ENCODE measurements at places on chromosomes 4 and X. TPM values are rescaled to one million over a fixed set of nuclear protein-coding genes. Genes with fewer than 3 reads are reported as not detected.
A peak's percentile ranks its signal among the peaks of the same experiment; 100 is the strongest.

Gene TRIM60
- not detected for polyA plus RNA-seq

Gene SPANXB1
- polyA plus RNA-seq: not detected

Gene GABRG1
- polyA plus RNA-seq: not detected

Gene TMSB15C
- 4.5 TPM for polyA plus RNA-seq

Gene GLRB
- 4.9 TPM for polyA plus RNA-seq

Gene INTU
- 8.1 TPM for polyA plus RNA-seq

Gene MAMLD1
- 16.0 TPM for polyA plus RNA-seq

Gene TLR8
- 0.20 TPM for polyA plus RNA-seq

Gene DDX53
- 0.06 TPM for polyA plus RNA-seq

Gene TLR6
- 1.0 TPM for polyA plus RNA-seq

DNA sequence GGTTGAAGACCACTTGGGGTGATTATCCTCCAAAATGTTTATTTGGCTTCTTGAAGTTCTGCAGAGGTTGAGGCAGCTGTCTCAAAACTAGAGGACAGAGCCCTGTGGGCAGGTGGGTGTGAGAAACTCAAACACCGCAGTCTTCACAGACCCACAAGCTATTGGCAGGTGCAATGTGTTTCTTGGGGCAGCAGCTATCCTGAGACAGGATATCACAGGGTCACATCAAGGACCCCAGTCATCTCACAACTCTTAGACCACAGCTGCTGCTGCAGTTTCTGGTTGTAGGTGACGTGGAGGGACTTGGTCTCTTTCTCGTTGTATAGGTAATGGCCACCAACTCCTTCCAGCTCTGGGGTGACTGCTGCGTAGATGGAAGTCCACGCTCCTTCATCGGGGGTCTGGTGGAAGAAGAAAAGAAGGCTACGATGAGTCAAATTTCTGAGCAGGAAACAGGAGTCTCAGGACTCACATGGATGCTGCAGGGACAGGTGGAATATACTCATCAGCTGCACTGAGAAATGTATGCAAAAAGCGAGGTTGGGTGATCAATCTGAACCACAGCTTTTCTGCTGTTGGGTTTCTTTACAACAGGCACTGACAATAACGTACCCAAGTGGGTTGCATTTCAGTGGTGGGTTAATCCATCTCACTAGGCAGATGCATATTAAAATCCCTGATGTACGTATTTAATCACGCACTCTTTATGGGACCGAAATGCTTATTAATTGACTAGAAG is 279.8 kb downstream of the DHRSX start:
- DNase-seq: no peak

GRCh38 chr4:24278693-24279092 is 305.7 kb downstream of the DHX15 start:
- no peak for DNase-seq

GRCh38 chr4:20889901-20890300 is 189.6 kb downstream of the PACRGL start:
- no peak for DNase-seq

- DNase-seq: no peak
These were observed 66.2 kb upstream of the PGRMC2 start for GRCh38 chr4:128353791-128354190.

DNA sequence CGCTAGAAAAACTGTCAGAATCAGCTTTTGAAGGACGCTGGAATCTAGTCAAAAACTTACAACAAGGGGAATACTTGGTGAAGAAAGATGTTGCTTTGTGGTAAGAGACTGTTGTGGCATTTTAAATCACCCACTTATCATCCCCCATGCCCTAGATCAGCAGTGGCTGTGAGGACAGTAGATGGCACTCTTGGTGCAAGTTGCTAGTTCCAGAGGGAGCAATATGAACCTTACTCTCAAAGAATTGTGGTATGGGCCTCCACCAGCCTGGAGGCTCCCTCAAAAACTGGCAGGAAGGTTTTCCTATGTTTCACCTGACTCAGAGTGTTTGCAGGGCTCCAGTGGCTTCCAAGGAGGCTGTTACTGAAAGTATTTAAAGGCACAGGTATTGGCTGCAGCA is 37.7 kb upstream of the SLC16A2 start:
- DNase-seq: no peak

- no peak for DNase-seq
These were observed 71.6 kb downstream of the MCUB start for GRCh38 chr4:109631532-109632108.

GRCh38 chrX:125306335-125306866 is 13.3 kb upstream of the TEX13C start:
- DNase-seq: no peak

- no peak for DNase-seq
These were observed 707 bp upstream of the OTUD4 start for GRCh38 chr4:145181091-145181501.

DNA sequence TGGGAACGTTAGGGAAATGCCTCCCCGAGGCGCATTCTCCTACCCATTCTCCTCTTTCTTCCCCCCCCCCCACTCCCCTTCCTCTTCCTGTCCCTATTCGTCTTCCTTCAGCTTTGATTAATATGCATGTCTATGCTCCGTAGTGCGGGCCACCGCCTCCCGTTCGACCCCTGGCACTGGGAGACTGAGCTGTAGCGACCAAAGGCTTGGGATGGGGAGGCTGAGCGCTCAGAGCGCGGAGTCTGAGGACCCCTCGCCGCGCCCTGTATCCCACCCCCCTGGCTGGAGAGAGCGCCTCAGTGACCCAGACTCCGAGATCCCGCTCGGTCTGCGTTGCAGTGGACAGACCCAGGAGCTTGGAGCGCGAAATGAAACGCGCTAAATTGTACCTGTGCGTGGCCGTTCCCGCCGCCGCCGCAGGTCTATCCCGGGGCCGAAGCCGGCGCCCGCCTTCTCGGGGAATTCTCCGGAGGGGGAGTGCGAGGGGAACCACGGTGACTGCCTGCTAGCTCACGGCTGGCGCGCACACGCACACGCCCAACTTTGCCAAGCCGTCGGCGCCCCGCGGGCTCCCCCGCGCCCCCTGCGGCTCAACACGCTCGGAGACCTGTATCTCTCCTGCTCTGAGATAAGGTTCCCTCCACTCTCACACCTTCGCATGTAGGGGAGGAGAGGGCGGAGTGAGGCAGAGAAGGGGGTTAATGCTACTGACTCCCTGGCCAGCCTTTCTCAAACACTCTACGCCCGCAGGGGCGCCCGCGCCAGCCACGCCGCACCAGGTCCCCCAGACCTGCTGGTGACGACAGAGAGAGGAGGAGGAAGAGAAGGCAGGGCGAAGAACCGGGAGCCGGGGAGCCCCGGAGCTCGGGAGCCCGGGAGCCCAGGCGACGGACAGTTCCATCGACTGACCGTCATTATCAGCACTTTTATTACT is 1.5 kb upstream of the PTCHD1 start:
- DNase-seq: no peak

DNA sequence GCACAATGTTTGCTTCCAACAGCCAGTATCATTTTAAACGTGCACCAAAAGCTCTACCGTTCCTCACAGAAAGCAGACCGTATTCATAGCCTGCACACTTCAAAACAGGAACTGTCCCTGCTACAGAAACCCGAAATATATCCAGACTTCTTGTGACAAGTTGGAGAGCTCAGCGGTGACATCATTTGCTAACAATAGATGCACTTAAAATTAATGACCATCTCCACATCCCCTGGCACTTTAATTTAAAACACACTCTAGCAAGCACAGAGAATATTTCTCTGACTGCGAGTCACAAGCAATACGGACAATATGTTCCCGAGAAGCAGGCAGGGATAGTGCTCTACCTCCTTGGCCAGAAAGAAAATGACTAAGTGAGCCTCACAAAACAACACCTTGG is 2.5 kb downstream of the NYX start:
- DNase-seq: no peak

DNA sequence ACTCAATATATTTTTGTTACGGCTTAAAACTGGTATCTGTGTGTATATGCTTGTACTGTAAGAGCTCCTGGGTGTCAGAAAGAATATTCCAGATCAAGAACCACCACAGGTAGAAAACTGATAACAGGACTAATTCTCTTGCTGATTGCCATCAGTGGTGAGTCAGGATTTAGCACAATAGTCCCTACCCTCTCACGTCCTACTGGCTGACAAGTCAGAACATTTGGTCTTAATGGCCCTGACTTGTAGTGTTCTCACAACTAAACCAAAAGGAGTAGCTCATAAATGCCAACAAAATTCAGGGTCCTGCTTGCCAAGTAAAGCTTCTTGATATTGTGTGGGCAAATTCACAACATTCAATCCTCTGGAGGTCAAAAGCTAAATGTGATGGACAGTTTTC is 105.2 kb upstream of the MAB21L2 start:
- no peak for DNase-seq

GRCh38 chr4:156961196-156962057 is 10.2 kb downstream of the PDGFC start:
- no peak for DNase-seq

GRCh38 chr4:145930592-145930991 is 8.0 kb downstream of the ZNF827 start:
- DNase-seq: no peak

GRCh38 chr4:20395160-20395773 is 143.6 kb downstream of the SLIT2 start:
- no peak for DNase-seq

DNA sequence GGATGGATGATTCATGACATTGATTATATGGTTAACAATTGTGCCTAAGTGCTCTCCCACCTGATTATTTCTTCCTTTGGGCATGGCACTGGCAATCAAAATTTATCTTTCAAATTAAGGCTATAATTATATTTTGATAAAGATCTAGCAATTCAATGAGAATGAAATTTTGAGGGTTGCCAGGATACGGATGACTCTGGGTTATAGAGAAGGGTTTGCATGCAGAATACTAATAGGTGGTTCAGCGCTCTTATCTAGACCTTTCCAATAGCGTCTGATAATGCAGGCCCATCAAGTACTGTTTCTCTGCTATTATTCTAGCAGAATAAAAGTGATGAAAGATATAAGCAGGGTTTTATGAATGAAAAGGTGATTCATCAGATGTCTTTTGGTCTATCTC is 74.9 kb upstream of the SCML1 start:
- DNase-seq: no peak

DNA sequence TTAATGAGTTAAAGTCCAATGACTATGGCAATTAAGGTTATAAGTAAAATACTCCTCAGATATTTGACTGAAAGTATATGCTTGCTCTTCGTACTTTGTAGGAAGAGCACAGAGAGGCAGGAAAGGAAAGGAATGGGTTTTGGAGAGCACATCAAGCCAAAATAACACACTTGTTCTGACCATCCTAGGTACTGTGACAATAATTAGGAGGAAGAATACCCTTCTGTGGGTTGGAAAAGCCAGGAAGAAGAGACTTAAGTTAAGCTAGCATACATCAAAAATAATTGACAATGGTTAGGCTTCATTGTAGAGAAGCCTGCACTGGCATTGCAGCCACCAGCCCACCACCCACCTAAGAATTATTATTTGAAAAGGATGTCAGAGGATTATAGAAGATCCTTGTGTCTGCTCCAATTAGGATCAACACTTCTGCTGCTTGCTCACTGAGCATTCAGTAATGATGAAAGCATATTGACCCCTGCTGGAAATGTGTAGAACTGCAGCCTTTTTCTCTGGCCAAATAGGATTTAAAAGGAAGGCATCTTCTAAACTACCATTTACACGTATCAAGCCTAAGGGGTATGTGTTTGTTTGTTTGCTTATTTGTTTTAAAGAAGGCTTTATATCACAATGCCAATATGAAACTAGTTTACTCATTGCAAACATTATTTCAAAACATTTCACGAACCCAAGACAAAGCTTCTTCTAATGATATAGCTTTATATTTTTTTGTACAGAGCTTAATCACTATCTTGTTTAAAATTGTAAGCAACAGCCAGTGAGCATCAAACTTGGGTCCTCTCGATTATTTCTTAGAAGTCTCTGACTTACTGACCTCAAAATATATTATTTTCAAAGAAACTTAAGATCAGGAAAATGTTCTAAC is 286.2 kb upstream of the TET2 start:
- peak; percentile 29 for DNase-seq

DNA sequence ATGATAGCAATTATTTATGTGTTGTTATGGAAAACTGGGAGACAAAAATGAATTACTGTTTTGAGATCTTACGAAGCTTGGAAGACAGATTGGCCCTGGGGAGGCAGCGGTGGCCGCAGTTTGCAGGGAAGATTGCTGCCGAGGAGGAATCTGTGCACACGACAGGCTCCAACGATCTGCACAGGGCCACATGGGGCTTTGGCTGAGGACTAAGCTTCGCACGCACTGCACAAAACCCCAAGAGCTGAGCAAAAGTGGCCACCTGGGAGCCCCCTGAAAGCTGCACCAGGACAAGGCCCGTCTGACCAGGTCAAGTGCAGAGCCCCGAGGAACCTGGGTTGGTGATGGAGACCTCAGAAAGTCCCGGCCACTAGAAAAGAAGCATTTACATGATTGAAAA is 5.2 kb upstream of the PDE6B start:
- DNase-seq: no peak

DNA sequence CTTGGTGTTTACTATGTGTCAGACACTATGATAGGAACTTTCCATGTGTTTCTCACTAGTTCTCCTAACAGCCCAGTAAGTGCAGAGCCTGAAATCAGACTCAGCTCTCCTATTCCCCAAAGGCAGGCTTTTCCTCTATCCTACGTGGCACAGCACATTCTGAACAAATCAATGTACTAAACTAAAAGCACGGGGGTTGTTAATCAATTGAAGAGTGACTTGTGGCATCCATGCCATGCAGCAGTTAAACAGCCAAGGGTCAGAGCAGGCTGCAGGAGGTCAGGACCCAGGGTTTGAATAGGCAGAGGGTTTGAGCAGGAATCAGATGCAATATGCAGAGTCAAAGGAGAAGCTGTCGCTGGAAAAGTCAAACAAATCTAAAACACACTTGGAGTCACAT is 289.7 kb upstream of the LDB2 start:
- peak; percentile 52 for DNase-seq

DNA sequence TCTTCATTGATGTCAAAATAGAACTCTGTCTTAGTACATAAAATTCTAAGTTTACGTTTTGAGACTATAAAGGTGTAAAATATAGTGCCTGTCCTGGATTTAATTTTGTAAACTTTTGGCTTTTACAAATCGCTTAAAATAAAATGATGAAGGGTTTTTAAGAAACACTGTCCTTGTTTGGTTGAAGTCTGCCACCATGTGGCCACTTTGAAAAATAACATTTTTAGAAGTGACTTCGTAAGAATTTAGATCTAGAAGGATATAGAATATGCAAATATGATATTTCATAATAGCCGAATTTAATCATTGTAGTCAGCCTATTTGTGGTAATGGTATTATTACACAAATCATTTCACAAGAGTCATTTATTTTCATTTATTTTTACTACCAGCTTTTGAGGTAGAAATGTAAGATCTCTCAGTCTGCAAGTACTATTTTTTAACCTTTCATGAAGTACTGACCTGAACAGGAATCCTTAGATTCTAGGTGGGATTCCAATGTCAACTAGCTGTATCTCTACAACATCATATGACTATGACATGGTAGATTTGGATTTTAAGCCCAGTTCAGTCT is 31.0 kb upstream of the FAT4 start:
- DNase-seq: no peak

GRCh38 chrX:45524296-45524695 is 323.6 kb upstream of the DIPK2B start:
- no peak for DNase-seq

GRCh38 chrX:48490661-48491060 is 14.7 kb downstream of the FTSJ1 start:
- no peak for DNase-seq

GRCh38 chrX:135112743-135113142 is 7.6 kb downstream of the ETDB start:
- DNase-seq: no peak

- no peak for DNase-seq
These were observed 257.9 kb upstream of the CPEB2 start for GRCh38 chr4:14744346-14744745.

GRCh38 chrX:17633546-17633945 is 103.7 kb upstream of the SCML1 start:
- DNase-seq: no peak

- DNase-seq: no peak
These were observed 110.1 kb upstream of the VEGFC start for GRCh38 chr4:176902710-176903323.
